ENCODE measurements at places on chromosomes 7 and 10.

GRCh38 chr7:2716488-2716887, 28.5 kb downstream of the AMZ1 start:
- DNase-seq: no peak

DNA sequence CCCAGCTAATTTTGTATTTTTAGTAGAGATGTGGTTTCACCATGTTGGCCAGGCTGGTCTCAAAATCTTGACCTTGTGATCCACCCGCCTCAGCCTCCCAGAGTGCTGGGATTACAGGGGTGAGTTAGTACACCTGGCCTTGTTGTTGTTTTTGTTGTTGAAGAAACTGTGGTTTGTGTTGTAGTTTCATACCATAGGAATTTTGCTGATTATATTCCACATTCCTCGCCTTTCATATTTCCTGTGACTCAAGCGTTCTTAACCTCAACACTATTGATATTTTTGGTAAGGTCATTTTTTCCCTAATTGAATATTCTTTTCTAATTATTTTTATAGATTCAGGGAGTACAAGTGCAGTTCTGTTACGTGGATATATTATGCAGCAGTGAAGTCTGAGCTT, 16.7 kb downstream of the LIPF start:
- no peak for DNase-seq

DNA sequence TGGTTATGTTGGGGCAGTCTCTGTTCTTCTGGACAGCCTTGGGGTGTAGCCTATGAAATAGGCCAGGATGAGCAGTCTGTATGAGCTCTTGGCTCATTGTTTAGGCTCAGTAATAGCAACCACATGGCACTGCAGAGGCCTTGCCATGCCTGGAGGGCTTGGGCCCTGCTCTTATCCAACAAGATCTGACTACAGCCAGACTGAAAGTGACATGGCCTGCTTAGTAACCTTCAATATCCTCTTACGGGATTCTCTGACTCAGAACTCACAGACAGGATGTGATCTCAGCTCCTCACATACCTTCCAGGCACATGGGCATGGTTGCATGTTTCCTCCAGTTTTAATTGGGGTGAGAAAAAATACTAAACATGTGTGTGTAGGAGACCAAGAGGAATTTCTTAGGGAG, 289.3 kb downstream of the PTEN start:
- no peak for DNase-seq

- DNase-seq: no peak
These were observed at the start of gene LRRC72 for GRCh38 chr7:16526742-16527540. LRRC72 (plus strand) TSS chr7:16526825; CDS start chr7:16526953, 128 bp downstream.

GRCh38 chr7:158606129-158606528, 18.5 kb upstream of the PTPRN2 start:
- DNase-seq: no peak

DNA sequence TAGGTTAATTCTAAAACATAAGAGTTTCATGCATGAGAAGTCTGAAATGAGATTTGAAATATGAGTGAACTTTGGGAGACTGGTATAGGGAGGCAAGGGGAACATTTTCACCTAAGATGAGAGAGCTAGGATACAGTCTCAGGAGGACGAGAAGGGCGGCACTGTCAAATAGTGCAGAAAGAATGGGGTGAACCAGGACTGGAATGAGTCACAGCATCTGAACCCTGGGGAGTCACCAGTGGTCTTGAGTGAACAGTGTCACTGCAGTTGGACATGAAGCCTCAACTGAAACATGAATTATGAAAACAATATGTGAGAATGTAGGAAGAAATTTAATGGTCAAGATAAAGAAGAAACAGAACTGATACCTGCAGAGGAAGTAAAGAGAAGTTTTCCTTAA, 33.8 kb downstream of the GNG11 start:
- DNase-seq: no peak

GRCh38 chr7:30968747-30969603, 5.2 kb downstream of the GHRHR start:
- no peak for DNase-seq

GRCh38 chr7:4189131-4189570, 492.9 kb upstream of the FOXK1 start:
- DNase-seq: peak; percentile 59

DNA sequence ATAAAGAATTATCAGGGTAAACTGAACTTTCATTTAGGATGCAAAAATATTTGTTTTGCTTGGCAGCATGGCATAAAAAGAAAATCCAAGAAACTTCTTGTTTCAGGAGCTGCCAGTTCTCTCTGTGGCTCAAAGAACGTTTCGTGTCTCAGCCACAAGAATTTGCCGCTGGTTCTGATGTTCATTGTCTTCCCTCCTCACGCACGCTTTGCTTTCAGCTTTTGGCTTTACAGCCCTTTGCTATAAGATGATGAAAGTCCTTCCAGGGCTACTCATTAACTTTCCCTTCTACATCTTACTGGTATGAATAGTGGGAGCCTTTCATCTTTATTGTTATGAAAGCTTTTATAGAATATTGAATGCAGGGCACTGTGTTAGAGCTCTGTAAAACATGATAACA, 124.7 kb downstream of the BICC1 start:
- no peak for DNase-seq

- no peak for DNase-seq
These were observed 160.9 kb downstream of the LRRC4 start for GRCh38 chr7:127870231-127870907.

DNA sequence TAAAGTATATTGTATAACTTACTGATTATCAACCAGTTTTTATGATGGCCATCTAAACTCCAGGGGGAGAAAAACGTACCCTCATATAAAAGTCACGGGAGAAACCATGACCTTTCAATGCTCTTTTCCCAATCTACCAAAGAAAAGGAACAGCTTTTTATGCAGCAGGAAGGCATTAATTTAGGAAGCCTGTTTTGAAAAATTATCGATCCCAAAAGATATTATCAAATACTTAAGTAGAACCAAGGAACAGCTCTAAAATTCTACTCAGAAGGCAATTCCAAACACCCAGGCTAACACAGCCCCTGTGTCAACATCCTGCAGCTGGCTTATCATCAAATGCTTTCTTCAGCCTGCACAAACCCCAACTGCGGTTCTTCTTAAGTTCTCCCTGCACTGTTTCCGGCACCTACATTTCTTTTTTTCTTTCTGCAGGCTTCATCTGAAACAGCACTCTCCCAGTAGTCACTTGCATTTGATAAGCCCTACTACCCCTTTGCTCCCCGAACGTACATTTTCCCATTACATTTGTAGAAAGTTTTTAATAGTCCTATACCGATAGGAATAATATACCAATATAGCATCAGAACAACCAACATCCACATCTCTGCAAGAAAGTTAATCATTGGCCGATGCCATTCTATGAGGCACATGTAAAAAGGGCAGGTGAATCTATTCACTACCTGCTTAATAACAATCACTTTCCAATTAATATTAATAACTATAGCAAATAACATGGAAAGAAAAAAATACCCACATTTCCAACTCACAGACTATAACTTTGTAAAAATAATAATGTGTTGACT, 47.9 kb downstream of the PIP4K2A start:
- DNase-seq: no peak

GRCh38 chr10:59214160-59214559, 37.7 kb downstream of the PHYHIPL start:
- DNase-seq: no peak

DNA sequence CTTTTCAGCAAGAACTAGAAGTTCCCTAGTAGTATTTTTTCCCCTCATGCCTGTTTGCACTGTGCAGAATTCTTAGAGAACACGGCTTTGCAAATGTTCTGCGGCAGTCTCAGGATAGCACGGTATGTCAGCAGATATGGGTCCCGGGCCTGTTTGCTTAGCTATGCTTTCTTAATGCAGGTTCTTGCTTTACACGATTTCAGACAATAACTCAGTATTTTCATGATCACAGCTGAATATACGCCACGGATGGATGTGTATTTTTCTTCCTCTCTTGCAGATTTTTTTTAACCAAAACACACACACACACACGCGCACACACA, 137.3 kb downstream of the HECW1 start:
- no peak for DNase-seq

- no peak for DNase-seq
These were observed 23.9 kb downstream of the NT5C3A start for GRCh38 chr7:33038639-33039038.

DNA sequence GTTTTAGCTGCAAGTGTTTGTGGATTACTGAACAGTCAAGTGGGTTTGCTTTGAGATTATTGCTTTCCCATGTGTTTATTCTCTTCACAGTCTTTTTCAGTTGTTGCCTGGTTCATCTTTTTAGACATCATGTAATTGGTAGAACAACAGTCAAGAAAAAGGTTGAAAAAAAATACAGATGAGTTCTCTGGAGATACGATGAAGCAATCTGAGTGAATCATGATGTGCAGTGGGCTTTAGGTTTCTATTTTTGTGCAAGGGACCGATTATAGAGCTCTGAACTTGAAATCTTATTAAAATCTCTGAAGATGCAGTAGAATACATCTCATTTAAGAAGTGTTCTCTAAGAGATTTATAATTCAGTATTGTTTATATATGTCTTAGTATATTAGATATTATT, 145.7 kb downstream of the SDK1 start:
- no peak for DNase-seq

DNA sequence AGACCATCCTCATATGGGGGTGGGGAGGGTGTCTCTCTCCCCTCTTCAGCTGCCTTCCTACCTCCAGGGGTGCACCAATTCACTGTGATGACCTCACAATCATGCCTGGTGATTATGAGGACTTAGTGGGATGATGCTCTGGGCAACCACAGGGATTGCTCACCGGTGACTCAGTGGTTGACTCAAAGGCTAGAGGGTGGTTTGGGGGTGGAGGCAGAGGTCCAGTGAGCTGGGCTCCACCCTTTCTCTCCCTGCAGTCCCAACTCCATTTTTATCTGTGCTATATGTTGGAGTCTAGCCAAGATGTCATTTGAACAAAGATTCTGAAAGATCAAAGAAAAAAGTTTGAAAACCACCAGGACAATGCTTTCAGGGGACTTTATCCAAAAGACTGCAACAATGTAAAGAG, 286.9 kb downstream of the KCNMA1 start:
- DNase-seq: no peak

GRCh38 chr10:74380795-74381194, 229.8 kb downstream of the ADK start:
- DNase-seq: no peak

DNA sequence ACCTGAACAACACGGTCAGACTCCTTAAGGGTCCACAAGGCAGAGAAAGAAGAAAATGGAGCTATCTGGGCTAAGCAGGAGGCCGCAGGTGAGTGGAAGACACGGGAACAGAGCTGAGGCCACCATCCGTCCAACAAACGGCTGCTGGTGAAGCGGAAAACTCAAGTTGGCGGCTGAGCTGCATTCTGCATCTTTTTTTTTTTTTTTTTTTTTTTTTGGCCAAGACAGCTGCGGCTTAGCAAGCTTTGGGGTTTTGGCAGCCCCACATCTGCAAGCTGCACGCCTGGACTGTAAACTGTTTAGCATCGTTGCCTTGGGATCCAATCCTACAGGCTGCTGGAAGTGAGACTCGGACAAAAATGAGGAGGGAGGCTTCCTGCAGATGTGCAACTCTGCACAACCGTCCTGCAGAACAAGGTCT, 37.4 kb downstream of the RGS10 start:
- no peak for DNase-seq

DNA sequence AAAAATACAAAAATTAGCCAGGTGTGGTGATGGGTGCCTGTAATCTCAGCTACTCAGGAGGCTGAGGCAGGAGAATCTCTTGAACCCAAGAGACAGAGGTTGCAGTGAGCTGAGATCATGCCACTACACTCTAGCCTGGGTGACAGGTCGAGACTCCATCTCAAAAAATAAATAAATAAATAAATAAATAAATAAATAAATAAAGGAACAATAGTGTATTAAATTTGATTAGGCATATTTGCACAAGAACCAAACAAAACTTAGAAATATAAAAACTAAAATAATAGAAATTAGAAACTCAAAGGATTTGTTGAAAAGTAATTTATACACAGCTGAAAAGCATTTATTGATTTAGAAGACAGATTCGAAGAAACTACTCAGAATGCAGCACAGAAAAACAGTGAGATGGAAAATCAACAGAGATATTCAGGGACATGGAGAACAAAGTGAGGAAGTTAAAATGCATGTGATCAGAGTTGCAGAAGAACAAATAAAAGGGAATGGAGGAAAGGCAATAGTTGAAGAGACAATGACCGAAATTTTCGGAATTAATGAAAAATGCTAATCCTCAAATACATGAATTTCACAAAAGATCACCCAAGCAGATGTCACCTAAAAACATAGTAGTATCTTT, 17.7 kb downstream of the IFIT3 start:
- DNase-seq: no peak

- no peak for DNase-seq
These were observed 28.9 kb downstream of the ADAP1 start for GRCh38 chr7:925601-926000.

GRCh38 chr7:5598769-5599371, 175.2 kb upstream of the TNRC18 start:
- peak; percentile 66 for DNase-seq

- no peak for DNase-seq
These were observed 1060.6 kb downstream of the LRMDA start for GRCh38 chr10:76492026-76492425.

- DNase-seq: no peak
These were observed 39.2 kb upstream of the SLC35B4 start for GRCh38 chr7:134355927-134356326.

GRCh38 chr7:86708031-86708680, 64.4 kb downstream of the GRM3 start:
- no peak for DNase-seq

GRCh38 chr7:67484244-67484751, 487.7 kb downstream of the TYW1 start:
- peak; percentile 53 for DNase-seq

GRCh38 chr7:20558963-20559716, 56.3 kb upstream of the ABCB5 start:
- DNase-seq: no peak

DNA sequence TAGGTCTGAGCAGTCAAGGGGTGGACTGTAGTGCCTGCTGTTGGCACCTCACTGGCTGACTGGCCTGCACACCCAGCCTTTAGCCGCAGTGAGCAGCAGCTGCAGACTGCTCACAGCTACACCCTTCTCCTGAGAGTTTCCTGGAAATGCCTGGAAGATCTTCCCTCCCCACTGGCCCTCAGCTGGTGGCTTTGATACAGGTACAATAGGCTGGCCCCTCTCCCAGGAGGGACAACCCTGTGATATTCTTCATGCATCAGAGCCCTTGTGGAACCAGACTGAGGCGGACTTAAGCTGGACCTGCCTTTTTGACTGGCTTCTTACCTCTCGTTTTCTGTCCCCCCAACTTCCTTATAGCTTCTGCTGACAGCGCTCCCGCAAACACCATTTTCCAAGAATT, 6.4 kb downstream of the GCK start:
- DNase-seq: no peak

DNA sequence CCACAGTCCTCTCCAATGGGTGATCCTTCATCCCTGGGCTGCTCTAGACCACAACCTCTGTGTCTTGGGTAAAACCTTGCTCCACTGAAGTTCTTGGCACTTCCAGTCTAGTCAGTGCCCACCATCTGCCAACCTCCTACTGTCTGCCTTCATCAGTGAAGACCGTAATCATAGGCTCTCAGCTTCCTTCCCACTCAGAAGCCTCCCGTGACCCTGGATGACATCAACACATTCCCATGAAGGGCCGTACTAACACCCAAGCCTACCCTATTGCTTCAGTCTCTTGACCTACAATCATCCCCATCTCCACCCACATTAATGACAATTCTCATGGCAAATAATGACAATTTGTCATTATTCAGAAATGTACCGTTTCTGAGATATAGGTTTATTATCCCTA, 27.6 kb upstream of the GARS1 start:
- DNase-seq: no peak

- no peak for DNase-seq
These were observed 20.3 kb downstream of the CHAT start for GRCh38 chr10:49634069-49634660.

All from ovary (tissue), 10 donors.